ENCODE measurements at places on chromosomes 5 and 9. TPM values are rescaled to one million over a fixed set of nuclear protein-coding genes. Genes with fewer than 3 reads are reported as not detected.
A peak's percentile ranks its signal among the peaks of the same experiment; 100 is the strongest.

DNA sequence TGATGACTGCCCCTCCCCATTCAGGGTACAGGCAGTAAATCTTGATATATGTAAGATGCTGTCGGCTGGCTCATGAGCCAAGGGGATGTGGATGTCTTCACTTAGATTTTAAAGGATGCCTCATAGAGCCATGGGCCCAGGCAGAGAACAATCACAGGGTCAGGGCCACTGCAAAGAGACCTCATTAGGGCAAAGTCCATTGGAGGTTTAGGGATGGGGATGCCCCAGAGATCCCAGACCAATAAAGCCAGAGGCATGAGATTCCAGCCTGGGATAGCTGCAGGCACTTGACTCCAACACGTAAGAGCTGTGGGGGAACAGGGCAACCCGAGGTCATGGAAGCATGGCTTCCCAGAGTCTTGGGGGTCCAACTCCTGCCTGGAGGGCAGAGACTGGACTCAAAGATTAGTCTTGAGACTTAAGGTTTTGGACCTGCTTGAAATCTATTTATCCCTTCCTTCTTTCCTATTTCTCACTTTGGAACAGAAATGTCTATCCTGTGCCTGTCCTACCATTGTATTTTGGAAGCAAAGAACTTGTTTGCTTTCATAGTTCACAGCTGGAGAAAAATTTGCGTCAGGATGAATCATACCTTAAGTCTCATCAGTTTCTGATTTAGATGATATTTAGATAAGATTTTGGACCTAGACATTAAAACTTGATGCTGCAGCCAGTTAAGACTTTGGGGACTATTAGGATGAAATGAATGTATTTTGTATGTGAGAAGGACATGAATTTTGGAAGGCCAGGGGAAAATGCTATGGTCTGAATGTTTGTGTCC is 101.3 kb upstream of the ADRA1B start:
- no peak for ATAC-seq

- no peak for ATAC-seq
Measured at GRCh38 chr9:656926-657568, 184.4 kb upstream of the DMRT1 start.

DNA sequence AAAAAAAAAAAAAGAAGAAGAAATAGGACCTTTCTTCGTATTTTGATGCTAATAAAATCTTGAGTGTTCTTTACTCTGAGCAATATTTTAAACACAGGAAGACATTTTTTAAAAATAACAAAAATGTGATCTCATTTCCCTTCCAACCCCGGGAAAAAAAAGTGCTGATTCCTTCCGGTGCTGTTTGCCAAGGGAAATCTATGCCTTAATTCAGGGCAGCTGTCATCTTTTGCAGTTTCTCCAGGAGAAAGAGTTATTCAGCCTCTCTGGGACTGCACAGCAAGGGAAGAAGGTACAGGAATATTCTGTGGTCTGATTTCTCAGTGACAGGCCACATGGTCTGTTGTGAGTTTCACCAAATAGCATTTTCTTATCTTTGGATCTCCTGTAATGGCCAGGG is 291.9 kb upstream of the IRX1 start:
- ATAC-seq, result no peak

EFNA5 gene
- total RNA-seq, result 8.7 TPM

HCN1 gene
- 0.08 TPM for total RNA-seq

DNA sequence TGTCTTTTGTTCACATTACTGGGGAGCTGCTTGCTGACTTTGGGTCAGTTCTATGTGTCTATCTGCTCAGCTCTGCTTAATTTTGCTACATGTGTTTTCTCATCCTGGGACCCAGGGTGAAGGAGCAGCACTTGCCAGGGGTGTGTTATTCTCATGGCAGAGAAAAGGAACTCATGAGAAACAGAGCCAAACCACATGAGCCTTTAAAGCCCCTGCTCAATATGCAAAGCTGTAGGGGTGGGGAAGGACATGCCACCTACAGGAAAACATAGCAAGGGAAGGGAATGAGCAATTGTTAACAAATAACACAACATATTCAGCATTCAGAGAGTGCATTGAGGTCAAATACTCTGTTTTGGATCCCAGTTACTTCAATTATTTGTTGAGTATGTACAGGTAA is 290.9 kb downstream of the CDK5RAP2 start:
- peak; percentile 56 for ATAC-seq

DNA sequence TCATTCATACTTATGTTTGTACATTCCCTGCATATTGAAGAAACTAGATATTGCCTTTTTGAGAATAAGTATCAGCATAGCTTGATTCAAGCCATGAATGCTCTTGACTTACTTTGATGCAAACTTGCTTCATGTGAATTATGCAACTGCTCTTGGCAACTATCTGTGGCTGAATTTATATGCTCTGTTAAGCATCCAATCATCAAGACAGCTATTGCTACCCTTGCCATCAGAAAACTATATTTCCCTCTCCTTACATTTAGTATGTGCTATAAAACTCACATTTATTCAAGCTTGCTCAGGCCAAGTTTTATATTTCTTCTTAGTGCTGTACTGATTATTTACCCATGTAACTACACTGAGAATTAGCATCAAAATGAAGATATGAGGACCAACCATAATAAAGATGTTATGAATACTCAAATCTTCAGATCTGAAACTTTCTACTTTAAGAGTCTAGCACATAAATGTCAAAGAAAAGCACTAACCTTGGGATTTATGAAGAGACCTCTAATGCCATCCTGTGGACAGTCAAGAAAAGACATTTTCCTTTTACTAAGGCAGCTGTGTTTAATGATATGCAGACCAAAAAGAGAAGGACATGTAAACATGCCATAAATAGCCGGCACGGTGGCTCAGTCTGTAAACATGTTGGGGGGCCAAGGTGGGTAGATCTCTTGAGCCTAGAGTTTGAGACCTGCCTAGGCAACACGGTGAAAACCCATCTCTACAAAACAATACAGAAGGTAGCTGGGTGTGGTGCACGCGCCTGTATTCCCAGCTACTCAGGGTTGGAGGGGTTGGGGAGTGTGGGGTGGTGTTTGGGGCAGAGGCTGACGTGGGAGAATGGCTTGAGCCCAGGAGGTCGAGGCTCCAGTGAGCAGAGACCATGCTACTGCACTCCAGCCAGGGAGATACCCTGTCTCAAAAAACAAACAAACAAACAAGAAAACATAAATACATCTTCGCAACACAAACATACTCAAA is 267.0 kb upstream of the TYRP1 start:
- ATAC-seq, result peak; percentile 57

DNA sequence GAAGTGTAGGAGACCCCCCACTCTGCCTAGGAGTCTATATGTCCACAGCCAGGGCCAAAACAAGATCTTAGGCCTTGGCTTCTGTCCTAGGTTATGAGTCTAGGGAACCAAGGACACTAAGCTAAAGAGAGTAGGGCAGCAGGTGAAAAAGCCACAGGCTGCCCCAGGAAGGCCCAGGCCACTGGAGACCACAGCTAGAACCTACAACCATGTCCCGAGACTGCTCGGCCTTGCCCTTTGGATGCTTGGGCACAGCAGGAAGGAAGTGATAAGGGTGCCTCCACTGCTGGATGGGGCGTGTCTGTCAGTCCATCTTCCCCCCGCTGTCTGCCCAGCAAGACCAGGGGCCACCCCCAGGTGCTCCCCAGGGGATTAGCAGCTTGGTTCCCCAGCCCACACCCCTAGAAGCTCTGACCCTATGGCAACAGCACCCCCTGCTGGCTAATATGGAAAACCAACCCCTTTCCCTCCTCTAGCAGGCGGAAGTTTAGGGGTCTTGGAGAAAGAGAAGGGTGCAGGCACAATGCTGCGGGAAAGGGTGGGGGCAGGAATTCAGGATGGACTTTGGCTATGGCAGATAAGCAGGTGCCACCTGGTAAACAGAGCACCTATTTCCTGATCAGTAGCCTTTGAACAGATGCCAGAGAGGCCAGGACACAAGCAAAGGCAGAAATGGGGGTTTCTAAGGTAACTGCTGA is 10.5 kb upstream of the IRF1 start:
- peak; percentile 23 for ATAC-seq

DNA sequence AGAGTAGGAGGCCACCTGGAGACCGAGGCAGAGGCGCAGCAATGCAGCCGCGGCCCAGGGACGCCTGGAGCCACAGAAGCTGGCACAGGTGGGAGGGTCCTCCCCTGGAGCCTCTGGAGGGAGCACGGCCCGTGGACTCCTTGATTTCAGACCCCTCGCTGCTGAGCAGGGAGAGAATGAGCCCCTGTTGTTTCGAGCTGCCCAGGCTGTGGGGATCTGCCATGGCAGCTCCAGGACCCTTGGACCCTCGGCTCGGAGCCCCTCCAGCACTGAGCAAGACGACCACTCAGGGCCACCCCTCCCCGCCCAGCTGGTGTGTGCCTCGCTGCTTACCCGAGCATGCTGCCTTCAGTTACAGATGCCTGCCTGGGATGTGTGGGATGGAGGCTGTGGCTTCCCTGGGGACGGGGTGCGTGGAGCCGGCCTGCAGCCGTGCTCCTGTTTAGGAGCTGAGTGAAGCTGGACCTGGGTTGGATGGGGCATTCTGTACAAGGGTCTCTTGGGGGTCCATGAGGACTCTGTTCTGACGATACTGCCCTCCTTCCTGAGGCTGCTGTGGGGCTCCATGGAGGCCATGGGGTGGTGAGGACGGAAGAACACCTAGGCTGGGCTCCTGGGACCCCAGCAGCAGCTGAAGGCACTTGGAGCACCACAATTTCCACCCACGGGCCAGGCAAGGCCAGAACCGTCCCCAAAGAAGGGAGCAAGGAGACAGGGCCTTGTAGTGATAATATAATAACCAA is 115.1 kb upstream of the LPCAT1 start:
- ATAC-seq, result no peak

DNA sequence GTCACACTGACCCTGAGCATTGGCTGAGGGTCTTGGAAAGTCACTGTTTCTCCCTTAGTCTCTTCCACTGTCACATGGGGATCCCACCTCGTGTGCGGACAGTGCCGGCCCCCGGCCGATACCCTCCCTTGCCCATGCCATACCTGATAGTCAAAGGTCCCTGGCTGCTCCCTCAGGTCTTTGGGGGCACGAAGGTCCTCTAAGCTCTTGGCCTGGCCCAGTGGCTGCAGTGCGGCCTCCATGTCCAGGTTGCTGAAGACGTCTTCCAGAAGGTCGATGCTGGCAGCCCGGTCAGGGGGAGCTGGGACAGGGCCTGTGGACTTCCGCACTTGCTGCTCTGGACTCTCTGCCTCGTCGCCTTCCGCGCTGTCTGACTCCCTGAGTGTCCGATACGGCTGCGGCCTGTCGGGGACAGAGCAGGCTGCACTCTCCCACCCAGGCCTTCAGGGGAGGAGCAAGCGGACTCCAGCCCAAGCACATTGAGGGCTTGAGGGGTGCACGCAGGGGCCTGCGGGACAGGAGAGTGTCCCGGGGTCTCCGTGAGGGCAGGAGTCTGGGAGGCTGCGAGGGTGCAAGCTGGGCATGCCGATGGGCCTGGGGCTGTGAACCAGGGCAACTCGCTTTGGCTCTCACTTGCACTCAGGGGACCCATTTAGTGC is 27.6 kb downstream of the CRB2 start:
- no peak for ATAC-seq

ELL2 gene
- 6.1 TPM for total RNA-seq

C7 gene
- 0.54 TPM for total RNA-seq

- ATAC-seq, result peak; percentile 26
Measured at GRCh38 chr5:136285096-136285855, 80.1 kb downstream of the TRPC7 start.

PTPRD gene
- total RNA-seq, result 0.48 TPM

GRCh38 chr9:134166374-134166773 is 2.0 kb upstream of the RNU6ATAC start:
- ATAC-seq, result no peak

- no peak for ATAC-seq
Measured at GRCh38 chr5:174777583-174777982, 53.2 kb downstream of the MSX2 start.

SLC2A6 gene
- 18.5 TPM for total RNA-seq

DNA sequence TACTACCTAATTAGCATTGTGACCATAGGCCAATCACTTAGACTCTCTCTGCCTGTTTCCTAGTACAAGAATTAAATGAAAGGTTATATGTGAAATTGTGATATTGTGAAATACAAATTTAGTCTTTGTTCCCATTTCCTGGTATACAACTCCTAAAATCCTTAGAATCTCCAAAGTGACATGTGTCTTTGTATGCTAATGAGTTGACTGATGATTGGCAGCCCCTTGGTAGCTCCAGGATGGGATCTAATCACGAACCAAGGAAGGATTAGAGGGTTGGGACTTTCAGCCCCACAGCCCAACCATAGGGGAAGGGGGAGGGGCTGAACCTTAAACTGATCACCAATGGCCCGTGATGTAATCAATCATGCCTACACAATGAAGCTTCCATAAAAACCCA is 31.6 kb downstream of the ATP6V0E1 start:
- ATAC-seq, result no peak

- ATAC-seq, result no peak
Measured at GRCh38 chr5:107858324-107858723, 187.6 kb upstream of the EFNA5 start.

RANBP3L gene
- total RNA-seq, result 2.6 TPM

DNA sequence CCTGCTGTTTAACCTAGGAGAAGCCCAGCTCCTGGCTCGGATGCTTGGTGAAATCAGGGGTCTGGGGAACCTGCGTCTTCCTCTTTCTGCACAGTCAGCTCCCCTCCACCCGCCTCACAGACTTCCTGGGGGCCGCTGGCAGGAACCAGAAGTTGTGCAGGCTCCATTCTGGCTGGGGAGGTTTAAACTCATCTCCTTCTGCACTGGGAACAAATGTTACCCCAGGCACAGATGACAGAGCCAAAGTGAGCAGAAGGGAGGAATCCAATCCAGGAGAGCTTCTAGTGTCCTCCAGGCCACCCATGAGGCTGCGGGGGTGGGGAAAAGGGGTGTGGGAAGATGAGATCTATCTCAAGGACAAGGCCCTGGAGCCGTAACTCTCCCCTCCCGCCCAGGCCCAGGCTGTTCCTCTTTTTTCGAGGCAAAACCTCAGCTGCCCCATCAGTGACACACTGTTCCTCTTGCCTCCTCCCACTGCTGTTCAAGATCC is 31.2 kb downstream of the KCNMB1 start:
- no peak for ATAC-seq

ACOT12 gene
- total RNA-seq, result 0.27 TPM

GRCh38 chr5:1723476-1723875 is 76.2 kb downstream of the MRPL36 start:
- no peak for ATAC-seq

DNA sequence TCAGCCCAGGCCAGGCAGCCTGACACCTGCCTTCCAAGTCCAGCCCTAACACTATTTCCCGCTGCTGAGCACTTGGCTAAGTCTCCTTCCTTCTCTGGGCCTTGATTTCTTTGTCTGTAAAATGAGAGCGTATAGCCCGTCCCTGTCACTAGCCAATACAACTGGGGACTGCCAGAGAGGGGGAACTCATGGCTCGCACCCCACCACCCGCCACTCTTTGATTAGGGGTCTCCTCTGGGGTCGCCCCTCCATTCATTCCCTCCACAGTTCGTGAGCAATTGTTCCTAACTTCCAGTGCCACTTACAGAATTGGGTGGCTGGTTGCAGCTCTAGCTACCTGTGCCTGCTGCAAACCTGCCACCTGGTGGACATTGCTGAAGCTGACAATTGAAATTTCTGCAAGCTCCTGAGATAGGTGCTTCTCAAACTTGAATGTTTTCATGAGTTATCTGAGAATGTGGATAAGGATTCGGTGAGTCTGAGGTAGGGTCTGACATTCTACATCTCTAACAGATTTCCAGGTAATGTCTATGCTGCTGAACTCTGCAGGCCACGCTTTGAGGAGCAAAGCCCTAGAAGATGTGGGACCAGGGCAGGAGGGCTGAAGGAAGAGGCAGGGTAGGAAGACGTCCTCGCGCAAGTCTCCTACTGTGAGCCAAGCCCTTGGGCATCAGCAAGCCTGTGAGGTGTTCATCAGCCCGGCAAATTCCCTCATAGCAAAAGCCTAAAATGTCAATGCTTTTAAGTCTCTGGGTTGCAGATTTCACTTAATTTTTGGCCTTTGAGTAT is 13.3 kb upstream of the RECK start:
- peak; percentile 84 for ATAC-seq

PTGS1 gene
- total RNA-seq, result 0.42 TPM

Measured in motor neuron (in vitro differentiated cells).